ENCODE measurements at places on chromosomes 5 and 9.
A peak's percentile ranks its signal among the peaks of the same experiment; 100 is the strongest.

DNA sequence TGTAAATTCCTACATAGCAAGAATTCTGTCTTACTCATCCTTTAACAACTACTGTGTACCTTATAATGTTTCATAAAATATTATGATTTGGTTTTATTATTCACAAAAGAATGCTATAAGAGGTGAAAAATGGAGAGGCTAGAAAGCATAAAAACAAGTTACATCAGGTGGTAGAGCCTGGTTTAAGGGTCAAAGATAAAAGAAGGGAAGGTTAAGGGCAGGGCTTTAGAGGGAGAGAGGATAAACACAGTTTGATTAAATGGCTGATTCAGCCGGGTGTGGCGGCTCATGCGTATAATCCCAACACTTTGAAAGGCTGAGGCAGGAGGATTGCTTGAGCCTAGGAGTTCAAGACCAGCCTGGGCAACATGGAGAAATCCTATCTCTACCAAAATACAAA is 40.4 kb upstream of the HSPB3 start:
- DNase-seq = no peak

- peak; percentile 15 for DNase-seq
Measured at GRCh38 chr5:164335837-164336236, 830.4 kb downstream of the MAT2B start.

GRCh38 chr9:70557661-70558369 is 143.4 kb upstream of the KLF9 start:
- no peak for DNase-seq

- DNase-seq = no peak
Measured at GRCh38 chr9:33294670-33295432, 4.5 kb downstream of the NFX1 start.

- no peak for DNase-seq
Measured at GRCh38 chr9:29981013-29981412, 2403.4 kb upstream of the ACO1 start.

DNA sequence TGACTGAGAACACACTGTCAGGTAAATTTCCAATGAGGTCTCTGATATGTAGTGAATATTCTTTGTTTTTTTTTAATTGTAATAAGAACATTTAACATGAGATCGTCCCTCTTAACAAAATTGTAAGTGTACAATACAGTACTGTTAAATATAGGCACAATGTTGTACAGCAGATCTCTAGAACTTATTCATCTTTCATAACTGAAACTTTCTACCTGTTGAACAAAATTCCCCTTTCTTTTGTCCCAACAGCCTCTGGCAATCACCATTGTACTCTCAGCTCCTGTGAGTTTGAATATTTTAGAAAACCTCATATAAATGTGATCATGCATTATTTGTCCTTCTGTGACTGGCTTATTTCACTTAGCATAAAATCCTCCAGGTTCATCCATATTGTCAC is 10.6 kb upstream of the PRLR start:
- DNase-seq = no peak

- no peak for DNase-seq
Measured at GRCh38 chr9:121178676-121179372, 22.8 kb downstream of the RAB14 start.

- DNase-seq = no peak
Measured at GRCh38 chr5:6596388-6596787, 36.5 kb downstream of the NSUN2 start.

- no peak for DNase-seq
Measured at GRCh38 chr5:73582285-73583145, 17.0 kb downstream of the UTP15 start.

- DNase-seq = no peak
Measured at GRCh38 chr9:135340726-135341475, 138.7 kb upstream of the PPP1R26 start.

DNA sequence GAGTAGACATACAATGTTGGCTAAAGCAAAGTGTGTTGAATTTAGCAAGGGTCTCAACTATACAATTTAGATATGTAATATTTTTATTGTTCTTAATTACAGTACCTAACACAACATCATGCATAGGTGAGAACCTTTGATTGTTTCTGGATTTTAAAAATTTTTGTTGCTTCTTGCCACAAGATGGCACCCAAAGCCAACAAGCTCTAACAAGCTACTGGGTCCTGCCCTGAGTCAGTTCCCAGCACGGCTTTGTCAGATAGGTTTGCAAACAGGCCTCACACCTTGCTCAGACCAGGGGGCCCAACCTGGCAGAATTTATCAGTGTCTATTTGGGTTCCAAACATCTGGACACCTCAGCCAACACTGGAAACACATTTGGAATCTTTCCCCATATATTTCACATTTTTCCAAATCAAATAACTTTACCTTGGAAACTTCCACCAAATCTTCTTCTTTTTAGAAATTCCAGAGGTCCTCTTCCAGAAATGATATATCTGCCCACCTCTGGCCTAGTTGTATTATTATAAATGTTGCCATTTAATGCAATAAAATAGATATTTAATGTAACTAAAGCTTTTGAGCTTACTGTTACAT is 49.5 kb upstream of the EGFLAM start:
- peak; percentile 34 for DNase-seq

- no peak for DNase-seq
Measured at GRCh38 chr9:130522233-130522808, 57.1 kb upstream of the FUBP3 start.
